ENCODE measurements at places on chromosomes 16 and 17. TPM values are rescaled to one million over a fixed set of nuclear protein-coding genes. Genes with fewer than 3 reads are reported as not detected.

- no peaks in the 10 kb centered on the region for H3K27me3 ChIP-seq
- no peak overlapping the region for H3K4me3 ChIP-seq
- H3K36me3 ChIP-seq, result no peaks in the 10 kb centered on the region
- H3K27ac ChIP-seq, result no peak overlapping the region
- no peaks in the 10 kb centered on the region for H3K4me1 ChIP-seq
- no peak for DNase-seq
These were observed 28.9 kb upstream of the FBXW10B start for GRCh38 chr17:15648386-15648785.

DNA sequence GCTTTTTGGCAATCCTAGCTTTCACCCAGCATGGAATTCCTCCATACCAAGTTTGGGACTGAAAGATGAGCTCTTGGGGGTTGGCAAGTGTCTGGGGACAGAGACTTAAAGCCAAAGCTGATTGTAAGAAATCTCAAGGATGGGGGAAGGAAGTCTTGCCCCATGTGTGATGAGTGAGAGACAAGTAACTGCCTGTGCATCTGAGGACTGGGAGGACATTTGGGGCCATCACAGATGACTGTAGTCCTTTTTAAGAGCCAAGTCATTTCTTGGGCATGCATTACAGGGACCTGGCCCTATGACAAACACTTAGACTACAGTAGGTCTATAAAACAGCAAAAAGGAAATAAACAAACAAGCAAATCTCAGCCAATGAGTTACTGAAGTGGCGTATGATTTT lies 36.3 kb upstream of the CCL2 start:
- H3K36me3 ChIP-seq, result no peaks in the 10 kb centered on the region
- H3K27ac ChIP-seq, result no peak overlapping the region
- DNase-seq, result no peak
- no peaks in the 10 kb centered on the region for H3K27me3 ChIP-seq
- H3K4me1 ChIP-seq, result no peaks in the 10 kb centered on the region

- no peaks in the 10 kb centered on the region for H3K36me3 ChIP-seq
- no peaks in the 10 kb centered on the region for H3K4me1 ChIP-seq
- H3K4me3 ChIP-seq, result no peak overlapping the region
- DNase-seq, result no peak
- no peaks in the 10 kb centered on the region for H3K27me3 ChIP-seq
- H3K27ac ChIP-seq, result no peak overlapping the region
These were observed 39.4 kb upstream of the MTSS2 start for GRCh38 chr16:70725024-70725911.

- no peak within 1 kb of the TSS for H3K4me3 ChIP-seq
- H3K36me3 ChIP-seq, result no peaks in the 10 kb centered on the region
- H3K4me1 ChIP-seq, result no peaks in the 10 kb centered on the region
- no peak for DNase-seq
- H3K27me3 ChIP-seq, result no peaks in the 10 kb centered on the region
- no peak within 1 kb of the TSS for H3K27ac ChIP-seq
These were observed at the start of gene MYH4 for GRCh38 chr17:10469459-10469858. Gene MYH4 (minus strand): TSS chr17:10469559. CDS start chr17:10466745, 2,814 bp downstream.

ACE gene
- 0.67 TPM for total RNA-seq

GRCh38 chr16:22366889-22367288 lies 7.5 kb downstream of the CDR2 start:
- H3K27ac ChIP-seq, result no peak overlapping the region
- H3K4me1 ChIP-seq, result no peaks in the 10 kb centered on the region
- no peak overlapping the region for H3K4me3 ChIP-seq

DNA sequence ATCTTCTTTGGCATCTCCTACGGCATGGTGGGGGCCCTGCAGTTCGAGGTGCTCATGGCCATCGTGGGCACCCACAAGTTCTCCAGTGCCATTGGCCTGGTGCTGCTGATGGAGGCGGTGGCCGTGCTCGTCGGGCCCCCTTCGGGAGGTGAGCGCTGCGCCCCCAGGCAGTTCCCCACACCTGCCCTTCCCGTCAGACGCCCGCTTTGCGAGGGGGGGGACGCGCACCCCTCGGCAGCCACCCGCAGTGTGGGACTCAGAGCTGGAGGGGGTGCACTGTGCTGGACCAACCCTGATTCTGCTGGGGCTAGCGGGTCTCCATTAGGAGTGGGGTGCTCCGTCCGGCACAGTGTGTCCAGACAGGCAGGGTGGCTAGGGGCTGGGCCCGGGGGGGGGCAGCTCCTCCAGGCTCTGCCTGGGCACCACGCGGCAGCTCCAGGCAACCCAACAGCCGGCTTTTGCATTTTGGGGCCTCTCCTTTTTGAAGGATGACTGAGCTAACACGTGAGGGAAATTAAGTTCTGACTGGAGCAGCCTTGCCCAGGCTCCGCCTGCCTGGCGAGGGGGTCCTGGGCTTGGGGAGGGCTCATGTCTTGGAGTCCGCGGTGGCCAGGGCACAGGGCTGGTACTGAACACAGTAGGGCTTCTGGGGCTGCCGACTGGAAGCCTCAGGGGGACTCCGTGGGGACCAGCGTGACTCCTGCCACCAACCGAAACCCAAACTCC lies 9.1 kb downstream of the SLC16A3 start:
- peak overlapping the region; percentile 11 for H3K4me3 ChIP-seq
- no peak overlapping the region for H3K27ac ChIP-seq
- H3K27me3 ChIP-seq, result no peaks in the 10 kb centered on the region
- H3K36me3 ChIP-seq, result no peaks in the 10 kb centered on the region
- no peak for DNase-seq
- H3K4me1 ChIP-seq, result peaks cover 63% of the 10 kb centered on the region

ZNF48 gene
- 13.3 TPM for total RNA-seq

DNA sequence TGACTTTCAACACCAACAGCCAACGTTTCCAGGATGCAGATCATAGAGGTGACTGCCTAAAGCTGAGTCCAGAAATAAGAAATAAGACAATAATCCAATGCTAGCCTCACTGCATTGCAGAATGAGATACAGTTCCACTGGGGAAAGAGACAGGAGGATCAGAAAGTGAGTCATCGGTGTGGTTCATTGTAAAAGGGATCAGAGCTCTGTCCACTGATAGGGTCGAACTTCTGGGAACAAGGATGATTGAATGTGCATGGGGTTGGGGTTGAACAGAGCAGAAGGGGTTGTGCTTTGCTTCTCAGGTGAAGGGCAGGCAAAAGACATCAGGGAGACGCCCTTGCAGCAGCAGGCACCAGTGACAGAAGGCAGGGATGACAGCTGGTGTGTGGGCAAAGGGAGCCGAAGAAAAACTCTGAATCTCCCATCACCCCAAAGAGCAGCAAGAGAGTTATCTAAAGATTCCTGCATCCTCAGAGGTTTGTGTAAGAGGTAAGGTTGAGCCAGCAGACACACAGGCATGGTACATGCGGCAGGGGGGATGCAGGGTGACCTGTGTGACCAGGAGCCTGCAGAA lies 16.4 kb downstream of the CLEC10A start:
- no peak overlapping the region for H3K4me3 ChIP-seq
- DNase-seq, result no peak
- H3K4me1 ChIP-seq, result no peaks in the 10 kb centered on the region
- H3K27ac ChIP-seq, result no peak overlapping the region
- H3K27me3 ChIP-seq, result no peaks in the 10 kb centered on the region
- no peaks in the 10 kb centered on the region for H3K36me3 ChIP-seq

HOXB5 gene
- not detected for total RNA-seq

TNFSF12 gene
- total RNA-seq, result 44.5 TPM

TPSB2 gene
- not detected for total RNA-seq

DNA sequence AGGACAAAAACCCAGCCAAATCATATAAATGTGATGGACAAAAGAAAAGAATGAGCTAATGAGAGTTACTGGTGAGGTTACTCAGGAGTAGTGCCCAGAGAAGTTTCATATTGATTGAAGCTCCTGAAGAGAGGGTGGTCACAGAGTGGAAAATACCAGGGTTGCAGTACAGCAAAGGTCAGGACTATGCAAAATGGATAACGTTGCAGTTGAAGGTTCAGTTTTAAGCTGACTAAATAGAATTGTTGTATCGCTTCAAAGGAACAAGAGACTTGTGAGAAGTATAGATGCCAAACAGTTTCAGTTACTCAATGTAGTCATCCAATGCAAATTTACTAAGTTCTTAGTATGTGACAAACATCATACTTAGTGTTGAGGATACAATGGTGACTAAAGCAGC lies 47.1 kb downstream of the ABCA8 start:
- H3K4me1 ChIP-seq, result no peaks in the 10 kb centered on the region
- H3K27me3 ChIP-seq, result no peaks in the 10 kb centered on the region
- no peak overlapping the region for H3K4me3 ChIP-seq
- H3K36me3 ChIP-seq, result no peaks in the 10 kb centered on the region

TP53TG3 gene
- not detected for total RNA-seq

ZPBP2 gene
- total RNA-seq, result 1.7 TPM

GRCh38 chr17:17934806-17935205 lies 37.4 kb downstream of the TOM1L2 start:
- H3K4me1 ChIP-seq, result no peaks in the 10 kb centered on the region
- no peak overlapping the region for H3K27ac ChIP-seq
- no peak overlapping the region for H3K4me3 ChIP-seq
- no peaks in the 10 kb centered on the region for H3K27me3 ChIP-seq
- no peaks in the 10 kb centered on the region for H3K36me3 ChIP-seq

TNP2 gene
- total RNA-seq, result not detected

GRCh38 chr17:62832405-62832804 lies 24.3 kb upstream of the MARCHF10 start:
- no peaks in the 10 kb centered on the region for H3K36me3 ChIP-seq
- H3K27me3 ChIP-seq, result no peaks in the 10 kb centered on the region

DNA sequence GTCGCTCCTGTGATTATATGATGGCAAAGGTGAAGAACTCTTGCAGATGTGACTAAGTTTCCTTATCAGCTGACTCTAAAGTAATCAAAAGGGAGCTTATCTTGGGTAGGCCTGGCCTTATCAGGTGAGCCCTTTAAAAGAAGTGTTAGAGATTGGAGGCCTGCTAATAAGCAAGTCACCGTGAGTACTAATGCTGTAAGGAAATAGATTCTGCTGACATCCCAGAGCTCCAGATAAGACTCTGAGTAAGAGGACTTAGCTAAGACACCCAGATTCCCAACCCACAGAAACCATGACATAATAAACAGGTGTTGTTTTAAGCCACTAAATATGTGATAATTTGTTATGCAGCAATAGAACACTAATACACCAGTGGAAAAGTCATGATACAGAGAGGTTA lies 99.9 kb upstream of the FAM20A start:
- H3K27ac ChIP-seq, result no peak overlapping the region
- no peak overlapping the region for H3K4me3 ChIP-seq

P2RX1 gene
- 86.5 TPM for total RNA-seq

CCL7 gene
- total RNA-seq, result not detected

- H3K36me3 ChIP-seq, result no peaks in the 10 kb centered on the region
- DNase-seq, result no peak
These were observed 9.4 kb upstream of the TOP2A start for GRCh38 chr17:40427002-40427491.

DNA sequence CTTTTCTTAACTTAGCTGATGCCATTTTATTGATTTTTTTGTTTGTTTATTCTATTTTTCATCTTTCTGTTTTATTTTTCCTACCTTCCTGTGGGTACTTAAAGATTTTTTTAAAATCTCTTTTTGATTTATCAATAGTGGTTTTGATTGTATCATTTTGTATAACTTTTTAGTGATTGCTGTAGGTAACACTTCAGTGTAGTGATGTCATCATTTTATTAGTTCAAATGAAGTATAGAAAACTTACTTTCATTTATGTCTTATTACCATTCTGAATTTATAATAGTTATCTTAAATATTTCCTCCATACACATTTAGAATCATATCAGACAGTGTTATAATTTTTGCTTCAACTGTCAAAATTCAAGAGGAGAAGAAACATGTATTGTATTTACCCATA lies 115.9 kb downstream of the PHKB start:
- H3K4me1 ChIP-seq, result peaks cover 22% of the 10 kb centered on the region
- DNase-seq, result no peak
- no peaks in the 10 kb centered on the region for H3K27me3 ChIP-seq

MYL4 gene
- 0.42 TPM for total RNA-seq

DNA sequence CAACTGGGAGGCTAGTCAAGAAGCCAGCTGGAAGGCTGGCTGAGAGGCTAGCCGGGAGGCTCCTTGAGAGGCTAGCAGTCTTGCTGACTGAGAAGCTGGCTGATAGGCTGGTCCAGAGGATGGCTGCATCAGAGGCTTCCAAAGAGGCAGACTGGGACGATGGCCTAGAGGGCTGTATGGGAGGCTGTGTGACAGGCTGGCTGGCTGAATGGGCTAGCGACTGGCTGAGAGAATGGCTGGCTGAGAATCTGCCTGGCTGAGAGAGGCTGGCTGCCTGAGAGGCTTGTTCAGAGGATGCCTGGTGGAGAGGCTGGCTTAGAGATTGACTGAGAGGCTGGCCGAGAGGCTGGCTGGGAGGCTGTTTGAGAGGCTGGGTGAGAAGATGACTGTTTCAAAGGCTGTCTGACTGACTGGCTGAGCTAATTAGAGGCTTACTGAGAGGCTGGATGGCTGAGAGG lies 34.8 kb upstream of the ACSM2B start:
- H3K4me1 ChIP-seq, result no peaks in the 10 kb centered on the region
- no peaks in the 10 kb centered on the region for H3K36me3 ChIP-seq
- no peak overlapping the region for H3K27ac ChIP-seq
- DNase-seq, result no peak
- H3K27me3 ChIP-seq, result peaks cover 4% of the 10 kb centered on the region
- H3K4me3 ChIP-seq, result no peak overlapping the region

DNA sequence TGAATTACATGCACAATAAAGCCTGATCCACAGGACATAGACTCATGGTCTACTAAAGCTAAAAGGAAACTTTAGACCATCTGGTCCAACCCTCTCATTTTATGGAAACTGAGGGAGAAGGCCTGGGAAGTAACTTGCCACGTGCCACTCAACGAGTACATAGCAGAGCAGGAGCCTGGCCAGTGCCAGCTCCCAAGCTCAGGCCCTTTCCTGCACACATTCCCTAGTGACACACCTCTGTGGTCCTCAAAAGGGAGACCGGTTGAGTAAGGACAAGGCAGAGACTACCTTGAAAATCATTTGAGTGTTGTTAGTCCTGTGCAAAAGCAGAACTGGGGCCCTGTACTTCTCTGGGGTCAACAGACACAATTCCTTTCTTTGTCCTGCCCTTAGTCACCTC lies 2.8 kb downstream of the CCL4L2 start:
- no peak for DNase-seq
- no peaks in the 10 kb centered on the region for H3K36me3 ChIP-seq
- H3K27ac ChIP-seq, result no peak overlapping the region
- peaks cover 31% of the 10 kb centered on the region for H3K4me1 ChIP-seq

DNA sequence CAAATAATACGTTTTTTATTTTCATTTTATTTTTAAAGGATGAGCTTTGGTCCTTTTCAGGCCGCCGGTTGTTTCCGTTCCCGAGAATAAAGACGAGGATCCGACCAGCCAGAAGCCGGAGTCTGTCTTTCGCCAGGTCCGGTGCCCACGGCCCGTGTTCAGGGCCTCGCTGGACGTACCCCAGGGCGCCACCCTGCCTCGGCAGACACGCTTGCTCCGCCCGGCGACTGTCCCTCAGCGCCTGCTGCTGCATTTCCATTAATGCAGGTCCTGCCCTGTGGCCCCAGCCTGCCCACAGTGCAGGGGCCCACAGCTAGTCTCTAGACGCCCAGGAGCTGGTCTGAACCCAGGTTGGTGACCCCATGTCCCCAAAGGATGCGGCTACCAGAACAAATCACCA lies 15.6 kb downstream of the METRNL start:
- DNase-seq, result no peak
- H3K4me3 ChIP-seq, result no peak overlapping the region
- H3K4me1 ChIP-seq, result peaks cover 13% of the 10 kb centered on the region
- no peak overlapping the region for H3K27ac ChIP-seq

- no peaks in the 10 kb centered on the region for H3K4me1 ChIP-seq
- no peaks in the 10 kb centered on the region for H3K27me3 ChIP-seq
- H3K36me3 ChIP-seq, result no peaks in the 10 kb centered on the region
- no peak for DNase-seq
- no peak overlapping the region for H3K27ac ChIP-seq
These were observed 140.9 kb downstream of the MRTFB start for GRCh38 chr16:14211856-14212543.

GRCh38 chr17:22464041-22464440 lies 771.7 kb downstream of the KCNJ18 start:
- no peak overlapping the region for H3K4me3 ChIP-seq
- no peaks in the 10 kb centered on the region for H3K4me1 ChIP-seq
- no peaks in the 10 kb centered on the region for H3K27me3 ChIP-seq
- no peak overlapping the region for H3K27ac ChIP-seq
- no peaks in the 10 kb centered on the region for H3K36me3 ChIP-seq
